NCI-H526 treated with DMSO at 0.1 percent for 48 hours (cell line): ENCODE measurements at places on chromosomes 6 and 20.

- peak; percentile 52 for DNase-seq
Measured at GRCh38 chr6:85641897-85642773, 551 bp downstream of the SYNCRIP start.

GRCh38 chr6:82216549-82216948 lies 31.0 kb downstream of the IBTK start:
- no peak for DNase-seq

- no peak for DNase-seq
Measured at GRCh38 chr20:58555078-58555765, 40.0 kb upstream of the APCDD1L start.

- no peak for DNase-seq
Measured at GRCh38 chr6:144347448-144347759, 62.3 kb downstream of the UTRN start.

GRCh38 chr6:89952105-89952671 lies 57.9 kb downstream of the GJA10 start:
- DNase-seq: no peak

DNA sequence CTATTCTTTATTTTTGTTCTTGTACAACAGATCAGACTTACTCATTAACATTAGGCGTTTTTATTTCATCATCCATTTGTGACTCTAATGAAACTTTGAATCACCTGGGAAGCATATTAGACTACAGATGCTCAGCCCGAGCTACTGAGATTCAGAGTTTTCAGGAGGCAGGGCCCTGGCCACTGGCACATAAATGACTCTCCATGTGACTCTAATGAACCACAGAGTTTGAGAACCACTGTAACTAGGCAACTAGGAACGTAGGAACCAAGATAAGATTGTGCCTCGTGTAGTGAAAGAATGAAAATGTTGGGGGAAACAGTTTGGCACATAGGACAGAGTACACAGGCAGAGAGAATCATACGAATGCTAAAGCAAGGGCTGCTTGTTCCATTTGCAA lies 405.9 kb upstream of the BTBD3 start:
- no peak for DNase-seq

GRCh38 chr6:42394881-42395620 lies 56.7 kb downstream of the TRERF1 start:
- DNase-seq: no peak

DNA sequence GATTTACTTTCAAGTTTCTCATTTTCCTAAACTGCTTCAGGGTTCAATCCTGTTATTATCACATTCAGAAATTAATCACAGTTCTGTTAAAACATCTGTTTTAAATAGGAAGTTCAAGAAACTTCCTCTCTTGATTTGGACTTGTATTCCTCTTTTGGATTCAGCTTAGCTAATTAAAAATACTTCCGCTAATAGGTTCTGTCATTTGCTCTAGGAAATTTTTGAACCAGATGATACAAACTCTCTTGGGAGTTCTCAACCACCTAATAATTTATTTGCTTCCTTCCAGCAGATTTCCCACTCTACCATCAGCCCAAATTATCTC lies 15.9 kb upstream of the TMEM30A start:
- no peak for DNase-seq

DNA sequence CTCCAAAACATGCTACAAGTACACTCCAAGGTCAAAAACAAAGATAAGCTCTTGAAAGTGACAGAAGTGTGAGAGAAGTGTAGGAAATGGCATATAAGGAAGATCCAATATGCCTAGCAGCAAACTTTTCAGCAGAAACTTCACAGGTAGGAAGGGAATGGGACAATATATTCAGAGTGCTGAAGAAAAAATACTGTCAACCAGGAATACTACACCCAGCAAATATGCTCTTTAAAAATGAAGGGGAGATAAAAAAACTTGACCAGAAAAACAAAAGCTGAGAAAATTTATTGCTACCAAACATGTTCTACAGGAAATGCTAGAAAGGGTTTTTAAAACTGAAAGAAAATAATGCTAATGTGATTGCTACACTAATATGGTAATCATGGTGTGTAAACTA lies 46.2 kb downstream of the THBS2 start:
- no peak for DNase-seq

GRCh38 chr6:62150048-62150663 lies 135.9 kb downstream of the KHDRBS2 start:
- peak; percentile 17 for DNase-seq

DNA sequence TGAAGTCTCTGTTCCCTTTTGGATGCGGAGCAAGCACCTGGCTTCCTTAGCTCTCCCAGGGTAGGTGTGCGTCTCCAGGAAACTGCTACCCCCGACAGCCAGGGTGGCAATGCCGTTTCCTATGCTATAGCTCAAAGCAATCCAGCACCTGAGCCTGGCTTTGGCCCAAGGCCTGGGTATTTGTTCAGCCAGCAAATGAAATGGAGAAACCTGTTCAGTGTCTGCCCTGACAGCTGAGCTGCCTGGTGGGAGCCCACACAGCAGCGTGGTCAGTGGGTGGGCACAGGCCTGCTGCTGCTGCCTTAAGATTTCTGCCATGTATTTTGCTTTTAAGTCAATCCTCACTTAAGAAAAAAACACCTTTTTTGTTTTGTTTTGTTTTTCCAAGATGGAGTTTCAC lies 13.7 kb downstream of the SPATA2 start:
- DNase-seq: no peak

DNA sequence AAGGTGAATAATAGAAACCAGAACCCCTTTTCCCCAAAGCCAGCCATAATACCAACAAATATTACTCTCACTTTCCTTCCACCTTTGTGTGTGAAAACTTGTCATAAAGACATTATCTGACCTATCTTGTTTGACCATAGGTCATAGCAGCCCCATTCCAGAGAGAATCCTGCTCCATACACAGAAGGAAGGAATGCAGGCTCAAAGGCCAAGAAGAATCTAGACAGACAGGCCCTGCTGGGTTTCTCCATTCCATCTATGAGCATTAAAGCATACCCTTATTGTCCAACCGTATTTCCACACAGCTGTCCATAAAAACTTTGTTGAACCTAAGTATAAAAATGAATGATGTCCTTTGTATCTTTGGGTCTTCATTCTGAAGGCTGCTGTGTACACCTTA lies 40.7 kb upstream of the KCNK5 start:
- DNase-seq: no peak

- no peak for DNase-seq
Measured at GRCh38 chr6:149855741-149856140, 8.4 kb downstream of the LRP11 start.

DNA sequence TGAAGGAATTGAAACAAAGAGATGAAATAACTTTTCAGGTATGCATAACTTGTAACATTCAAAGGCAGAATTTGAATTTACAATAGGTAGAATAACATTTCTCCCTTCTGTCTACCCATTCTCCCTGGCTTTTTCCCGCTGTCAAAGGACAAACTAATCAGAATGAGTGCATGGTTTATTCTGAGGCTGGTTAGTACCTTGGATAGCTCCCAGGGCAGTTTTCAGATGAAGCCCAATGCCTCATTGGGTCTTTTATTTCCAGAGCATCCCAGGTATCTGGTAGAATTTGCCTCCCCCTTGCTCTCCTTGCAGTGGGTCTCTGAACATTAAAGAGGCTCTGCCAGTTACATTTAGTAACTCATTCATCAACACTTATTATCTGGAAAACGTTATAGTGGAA lies 665.5 kb downstream of the BCKDHB start:
- no peak for DNase-seq

GRCh38 chr20:7022597-7022996 lies 255.1 kb downstream of the BMP2 start:
- DNase-seq: no peak

- no peak for DNase-seq
Measured at GRCh38 chr6:138544501-138544900, 45.2 kb upstream of the NHSL1 start.

DNA sequence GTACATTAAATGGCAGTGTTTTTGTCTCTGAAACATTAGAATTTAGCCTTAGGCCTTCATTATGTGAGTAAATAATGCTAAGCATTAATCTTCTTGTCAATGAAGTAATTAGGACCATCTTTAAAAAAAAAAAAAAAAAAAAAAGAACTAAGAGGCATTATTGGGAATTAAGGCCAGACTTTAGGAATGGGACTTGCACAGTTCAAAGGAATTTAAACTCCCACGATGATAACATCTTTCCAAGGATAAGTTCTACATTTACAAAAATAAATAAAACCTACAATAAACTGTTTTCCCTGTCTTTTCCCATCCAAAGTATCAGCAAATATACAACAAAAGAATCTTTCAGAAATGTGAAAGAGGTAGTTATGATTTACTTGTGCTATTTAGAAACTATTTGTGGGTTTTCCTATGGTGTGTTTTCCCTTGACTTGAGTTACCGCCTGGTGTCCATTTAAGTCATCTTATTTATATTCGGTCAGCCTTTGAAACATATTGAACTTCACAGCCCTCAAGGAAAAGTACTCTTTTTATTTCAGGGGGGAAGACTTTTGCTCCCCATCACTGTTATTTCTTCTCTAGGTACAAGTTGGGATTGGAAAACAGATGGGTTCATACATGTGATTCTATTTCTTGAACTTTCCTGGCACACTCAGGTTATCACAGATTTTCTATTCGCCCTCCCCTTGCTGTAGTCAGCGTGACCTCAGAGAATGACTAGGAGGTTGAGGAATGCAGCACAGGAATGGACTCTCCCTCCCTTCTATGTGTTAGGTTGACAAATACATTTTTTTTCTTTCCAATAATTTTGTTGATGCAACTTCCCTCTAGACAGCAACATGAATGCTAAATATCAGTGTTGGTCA lies 13.6 kb downstream of the STMND1 start:
- no peak for DNase-seq

- DNase-seq: no peak
Measured at GRCh38 chr6:56685994-56686393, 43.3 kb upstream of the DST start.

DNA sequence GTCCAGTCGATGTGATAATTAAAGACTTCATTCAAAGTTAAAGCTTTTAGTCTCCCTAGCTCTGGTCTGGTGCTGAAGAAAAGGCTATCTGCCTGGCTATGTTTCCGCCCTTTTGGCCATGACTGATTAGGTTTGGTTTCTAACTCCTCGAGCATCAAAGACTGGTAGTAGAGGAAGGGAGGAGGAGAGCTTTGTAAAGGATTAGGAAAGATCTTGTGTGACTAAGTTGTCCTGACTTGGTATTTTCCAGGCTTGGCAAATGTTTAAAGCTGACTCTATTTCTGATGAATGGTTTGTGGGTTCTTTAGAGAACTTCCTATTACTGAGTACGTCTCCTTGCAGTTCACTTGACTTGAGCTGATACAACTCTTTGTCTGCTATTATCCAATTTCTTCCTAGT lies 312.9 kb downstream of the GJA1 start:
- DNase-seq: no peak

- no peak for DNase-seq
Measured at GRCh38 chr6:141183368-141183767, 949.4 kb upstream of the GJE1 start.

- DNase-seq: no peak
Measured at GRCh38 chr6:41594326-41594725, 43.9 kb upstream of the MDFI start.

DNA sequence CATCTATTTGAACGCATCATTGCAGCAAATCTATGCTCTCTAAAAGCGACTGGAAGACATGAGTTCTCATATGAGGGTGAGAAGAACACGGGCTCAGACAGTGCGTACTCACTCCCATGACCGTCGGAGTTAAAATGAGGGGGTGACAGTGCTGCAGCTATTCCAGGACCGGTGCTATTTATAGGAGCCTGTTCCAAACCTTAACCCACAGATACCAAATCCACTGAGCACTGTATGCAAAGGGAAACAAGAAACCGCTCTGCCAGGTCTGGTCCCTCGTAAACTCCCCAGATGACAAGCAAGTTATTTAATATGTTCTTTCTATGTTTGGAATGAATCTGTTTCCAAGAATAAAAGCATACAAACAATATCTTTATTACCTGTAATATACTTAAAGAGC lies 22.9 kb downstream of the PPP1R3G start:
- no peak for DNase-seq

DNA sequence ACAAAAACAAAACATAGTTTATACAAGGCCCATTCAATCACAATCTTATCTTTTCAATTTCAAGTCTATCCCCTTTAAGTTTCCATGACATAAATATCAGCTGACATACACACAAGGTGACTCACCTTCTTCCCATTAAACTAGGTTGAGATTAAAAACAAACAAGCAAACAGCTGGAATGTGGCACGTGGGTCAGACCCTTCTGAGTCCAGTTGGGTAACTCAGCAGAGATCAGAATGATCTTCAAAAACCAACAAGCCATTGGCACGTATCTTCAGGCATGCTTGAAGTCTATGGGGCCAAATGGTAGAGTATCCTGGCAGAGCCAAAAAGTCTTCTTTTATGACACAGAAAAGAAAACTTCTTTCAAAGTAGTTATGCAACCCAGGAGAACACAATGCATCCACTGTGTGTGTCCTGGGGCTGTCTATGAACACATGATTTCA lies 603.5 kb upstream of the CITED2 start:
- DNase-seq: no peak

DNA sequence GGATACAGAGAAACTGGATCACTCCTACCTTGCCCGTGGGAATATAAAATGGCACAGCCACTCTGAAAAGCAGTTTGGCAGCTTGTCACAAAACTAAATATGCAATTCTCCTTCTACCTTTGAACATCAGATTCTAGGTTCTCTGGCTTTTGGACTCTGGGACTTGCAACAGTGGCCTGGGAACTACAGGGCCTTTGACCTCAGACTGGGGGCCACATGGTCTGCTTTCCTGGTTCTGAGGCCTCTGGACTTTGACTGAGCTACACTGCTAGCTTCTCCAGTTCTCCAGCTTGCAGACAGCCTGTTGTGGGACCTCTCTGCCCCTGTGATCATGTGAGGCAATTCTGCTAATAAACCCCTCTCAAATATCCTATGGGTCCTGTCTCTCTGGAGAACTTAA lies 168.8 kb downstream of the CDH26 start:
- no peak for DNase-seq

DNA sequence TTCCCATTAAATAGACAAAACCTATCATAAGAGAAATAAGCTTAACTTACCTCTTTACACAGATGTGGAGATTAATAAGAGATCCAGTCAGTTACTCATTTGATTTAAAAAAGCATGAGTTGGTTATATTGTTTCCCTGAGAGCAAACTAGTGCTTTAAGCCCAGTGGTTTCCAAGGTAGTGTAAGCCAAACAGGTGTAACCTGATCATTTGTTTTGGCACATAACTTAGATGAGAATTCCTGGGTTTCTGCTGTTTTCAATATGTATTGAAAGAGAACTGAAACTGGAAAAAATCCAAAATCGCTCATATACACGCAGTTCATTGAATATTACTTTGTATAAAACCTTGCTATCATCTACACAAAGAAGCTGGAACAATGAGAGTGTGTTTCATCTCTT lies 30.5 kb upstream of the SMIM8 start:
- no peak for DNase-seq

- no peak for DNase-seq
Measured at GRCh38 chr20:38216201-38216600, 44.3 kb downstream of the KIAA1755 start.
